ENCODE measurements at places on chromosomes 13 and 19. TPM values are rescaled to one million over a fixed set of nuclear protein-coding genes. Genes with fewer than 3 reads are reported as not detected.
A peak's percentile ranks its signal among the peaks of the same experiment; 100 is the strongest.

Gene ZNF317
- 52.4 TPM for total RNA-seq

Gene PCDH9
- total RNA-seq: 0.17 TPM

Gene C19orf12
- total RNA-seq: 29.3 TPM

Gene ADGRE3
- total RNA-seq: not detected

Gene PALM3
- not detected for total RNA-seq

Gene NDFIP2
- 3.7 TPM for total RNA-seq

Gene MEIOSIN
- total RNA-seq: not detected

- H3K27me3 ChIP-seq: no peaks in the 10 kb centered on the region
- H3K4me3 ChIP-seq: no peak overlapping the region
- H3K36me3 ChIP-seq: no peaks in the 10 kb centered on the region
- H3K4me1 ChIP-seq: no peaks in the 10 kb centered on the region
- no peak for DNase-seq
- H3K27ac ChIP-seq: no peak overlapping the region
Observed at GRCh38 chr13:28981530-28981929, 161.4 kb downstream of the MTUS2 start.

- H3K4me3 ChIP-seq: no peak overlapping the region
- DNase-seq: no peak
- peaks cover 59% of the 10 kb centered on the region for H3K27me3 ChIP-seq
- no peak overlapping the region for H3K27ac ChIP-seq
- peaks cover 10% of the 10 kb centered on the region for H3K4me1 ChIP-seq
Observed at GRCh38 chr13:94705081-94706030, 7.0 kb downstream of the SOX21 start.

- no peak overlapping the region for H3K4me3 ChIP-seq
- no peaks in the 10 kb centered on the region for H3K36me3 ChIP-seq
- no peak for DNase-seq
- H3K27me3 ChIP-seq: no peaks in the 10 kb centered on the region
- H3K27ac ChIP-seq: no peak overlapping the region
- no peaks in the 10 kb centered on the region for H3K4me1 ChIP-seq
Observed at GRCh38 chr19:32178401-32178800, 167.0 kb upstream of the ZNF507 start.

DNA sequence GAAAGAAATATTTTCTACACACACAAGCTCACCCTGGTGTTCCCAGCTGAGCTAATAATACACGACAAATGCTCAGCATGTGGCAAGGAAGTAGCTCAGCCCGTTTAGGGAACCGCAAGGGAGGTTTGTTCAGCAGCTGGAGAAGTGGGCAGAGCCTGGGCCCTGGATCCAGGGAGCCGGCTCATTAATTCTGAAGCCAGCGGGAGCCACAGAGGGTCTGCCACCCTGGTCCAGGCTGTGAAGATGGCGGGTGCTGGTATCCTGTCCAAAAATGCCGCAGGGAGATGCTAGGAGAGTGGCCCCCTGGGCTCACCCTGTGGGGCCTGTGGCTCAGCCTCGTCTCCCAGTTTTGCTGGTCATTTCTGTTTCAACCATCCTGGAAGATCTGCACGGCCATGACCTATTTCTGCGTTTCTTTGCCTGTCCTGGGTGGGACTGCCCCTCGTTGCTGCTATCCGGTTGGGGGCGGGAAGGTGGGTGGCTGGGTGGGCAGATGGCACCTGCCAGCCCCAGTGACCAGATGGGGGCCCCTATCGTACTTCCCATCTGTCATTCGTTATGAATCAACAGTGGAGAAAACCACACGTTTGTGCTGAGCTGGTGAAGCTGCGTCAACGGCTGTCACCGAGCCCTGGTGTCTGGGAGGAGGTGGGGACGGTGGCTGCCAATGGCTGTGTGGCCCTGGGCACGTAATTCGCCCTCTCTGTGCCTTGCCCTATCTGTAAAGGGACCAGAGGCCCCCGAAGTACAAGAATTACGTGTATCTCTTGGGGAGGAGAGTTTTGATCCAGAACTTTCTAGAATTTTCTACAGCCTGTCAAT lies 2.7 kb upstream of the GNA15 start:
- H3K27ac ChIP-seq: peak overlapping the region; percentile 69
- H3K4me3 ChIP-seq: peak overlapping the region; percentile 23
- peaks cover 41% of the 10 kb centered on the region for H3K4me1 ChIP-seq
- no peaks in the 10 kb centered on the region for H3K27me3 ChIP-seq
- DNase-seq: peak; percentile 94

DNA sequence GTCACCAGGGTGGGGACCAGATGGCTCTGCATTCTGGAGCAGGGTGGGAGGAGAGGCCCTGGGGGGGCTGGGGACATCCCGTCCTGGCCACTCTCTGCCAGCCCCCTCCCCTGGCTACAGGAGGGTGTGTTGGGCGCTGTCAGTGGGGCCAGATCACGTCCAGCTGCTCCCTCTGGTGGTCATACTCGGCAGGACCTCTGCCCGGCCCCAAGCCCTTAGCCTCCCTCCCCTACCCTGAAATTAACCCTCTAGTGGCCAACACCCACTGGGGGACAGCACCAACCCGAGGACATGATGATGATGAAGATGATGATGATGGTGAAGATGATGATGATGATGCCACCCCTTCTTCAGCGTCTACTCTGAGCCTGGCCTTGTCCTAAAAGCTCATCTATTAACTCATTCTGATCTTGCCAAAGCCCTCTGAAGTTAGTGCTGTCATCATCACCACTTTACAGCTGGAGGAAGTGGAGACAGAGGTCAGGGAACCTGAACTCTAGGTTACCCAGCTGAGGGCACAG lies 590 bp upstream of the LGI4 start:
- H3K4me1 ChIP-seq: peaks cover 1% of the 10 kb centered on the region
- no peak overlapping the region for H3K27ac ChIP-seq
- no peaks in the 10 kb centered on the region for H3K27me3 ChIP-seq
- DNase-seq: peak; percentile 66
- H3K4me3 ChIP-seq: no peak overlapping the region
- H3K36me3 ChIP-seq: no peaks in the 10 kb centered on the region

DNA sequence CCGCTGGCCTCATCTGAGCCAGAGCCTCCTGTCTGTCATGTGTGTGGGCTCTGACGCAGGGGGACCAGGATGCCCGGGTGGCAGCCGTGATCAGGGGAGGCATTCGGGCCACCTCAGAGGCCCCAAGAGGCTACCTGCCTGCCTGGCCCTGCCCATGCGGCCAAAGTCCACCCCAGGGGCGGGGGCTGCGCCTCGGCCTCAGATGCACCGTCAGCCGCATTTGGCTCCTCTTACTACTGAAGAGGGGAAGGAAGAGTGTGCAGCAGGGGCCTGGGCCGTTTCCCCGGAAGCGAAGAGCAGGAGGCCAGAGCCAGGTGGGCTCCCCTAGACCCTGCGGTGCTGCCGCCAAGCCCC lies 34.0 kb downstream of the C13orf46 start:
- no peaks in the 10 kb centered on the region for H3K27me3 ChIP-seq
- H3K4me3 ChIP-seq: no peak overlapping the region
- H3K4me1 ChIP-seq: no peaks in the 10 kb centered on the region
- peaks cover 3% of the 10 kb centered on the region for H3K36me3 ChIP-seq

DNA sequence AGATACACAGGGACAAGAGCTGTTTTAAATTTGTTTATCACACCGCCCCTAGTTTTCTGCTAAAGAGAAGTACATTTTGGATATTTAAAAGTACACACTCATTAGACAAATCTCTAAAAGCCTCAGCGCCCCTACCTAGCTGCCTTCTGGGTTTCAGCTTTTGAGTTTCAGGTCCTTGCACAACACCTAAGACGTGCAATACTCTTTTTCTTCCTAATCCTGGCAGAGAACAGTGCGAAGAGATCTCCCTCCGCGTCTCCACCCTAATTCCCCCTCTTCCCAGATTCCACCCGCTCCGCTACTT lies 421 bp upstream of the KLF5 start:
- H3K4me3 ChIP-seq: peak overlapping the region; percentile 60
- peaks cover 19% of the 10 kb centered on the region for H3K4me1 ChIP-seq
- no peaks in the 10 kb centered on the region for H3K36me3 ChIP-seq
- H3K27ac ChIP-seq: no peak overlapping the region

GRCh38 chr19:16136185-16136999 lies 7.1 kb upstream of the HSH2D start:
- no peaks in the 10 kb centered on the region for H3K27me3 ChIP-seq
- no peak overlapping the region for H3K4me3 ChIP-seq
- no peak overlapping the region for H3K27ac ChIP-seq
- peaks cover 7% of the 10 kb centered on the region for H3K4me1 ChIP-seq
- H3K36me3 ChIP-seq: peaks cover 27% of the 10 kb centered on the region

- peak; percentile 45 for DNase-seq
- H3K27ac ChIP-seq: no peak overlapping the region
- H3K4me1 ChIP-seq: peaks cover under 1% of the 10 kb centered on the region
- H3K27me3 ChIP-seq: no peaks in the 10 kb centered on the region
- H3K4me3 ChIP-seq: no peak overlapping the region
- no peaks in the 10 kb centered on the region for H3K36me3 ChIP-seq
Observed at GRCh38 chr19:46537136-46538097, 41.8 kb upstream of the PNMA8B start.

DNA sequence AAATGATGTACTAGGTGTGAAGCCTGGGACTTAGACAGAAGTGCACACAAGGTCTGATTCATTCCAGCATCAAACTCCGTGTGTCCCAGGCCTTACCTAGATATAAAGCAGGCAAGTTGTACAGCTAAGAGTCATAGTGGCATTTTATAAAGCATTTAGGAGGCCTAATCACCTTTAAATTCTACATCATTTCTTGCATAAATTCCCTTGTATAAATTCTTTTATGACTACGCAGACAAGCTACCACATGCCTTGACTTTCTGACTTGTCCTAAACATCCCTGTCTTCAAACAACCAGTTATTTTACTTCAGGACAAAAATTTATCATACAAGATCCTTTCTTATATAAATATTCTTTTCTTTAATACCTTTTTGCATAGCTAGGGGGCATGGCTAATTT lies 22.5 kb downstream of the TMEM255B start:
- no peaks in the 10 kb centered on the region for H3K4me1 ChIP-seq
- peaks cover 4% of the 10 kb centered on the region for H3K27me3 ChIP-seq
- no peaks in the 10 kb centered on the region for H3K36me3 ChIP-seq
- H3K27ac ChIP-seq: no peak overlapping the region
- no peak overlapping the region for H3K4me3 ChIP-seq

DNA sequence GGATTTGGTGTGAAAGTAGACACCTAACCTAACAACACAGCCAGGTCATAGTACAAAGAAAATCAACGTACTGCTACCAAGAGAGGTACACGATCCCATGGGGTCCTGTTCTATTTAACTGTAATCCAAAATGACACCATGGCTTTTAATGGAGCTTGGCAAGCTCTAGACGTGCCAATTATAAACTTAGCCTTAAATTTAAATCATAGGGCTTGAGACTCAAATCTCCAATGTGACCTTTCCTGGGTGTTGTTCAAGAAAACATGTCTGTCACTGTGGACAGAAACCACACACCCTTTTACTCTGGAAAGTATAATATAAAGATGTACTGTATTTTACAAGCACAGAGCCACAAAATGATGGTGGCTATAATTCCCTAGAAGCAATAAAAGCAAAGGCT lies 299.3 kb downstream of the ENOX1 start:
- no peak overlapping the region for H3K4me3 ChIP-seq
- DNase-seq: no peak
- no peak overlapping the region for H3K27ac ChIP-seq

- H3K4me3 ChIP-seq: no peak overlapping the region
- H3K27ac ChIP-seq: no peak overlapping the region
- H3K4me1 ChIP-seq: no peaks in the 10 kb centered on the region
- no peak for DNase-seq
Observed at GRCh38 chr19:17766543-17767131, 15.4 kb downstream of the FCHO1 start.

DNA sequence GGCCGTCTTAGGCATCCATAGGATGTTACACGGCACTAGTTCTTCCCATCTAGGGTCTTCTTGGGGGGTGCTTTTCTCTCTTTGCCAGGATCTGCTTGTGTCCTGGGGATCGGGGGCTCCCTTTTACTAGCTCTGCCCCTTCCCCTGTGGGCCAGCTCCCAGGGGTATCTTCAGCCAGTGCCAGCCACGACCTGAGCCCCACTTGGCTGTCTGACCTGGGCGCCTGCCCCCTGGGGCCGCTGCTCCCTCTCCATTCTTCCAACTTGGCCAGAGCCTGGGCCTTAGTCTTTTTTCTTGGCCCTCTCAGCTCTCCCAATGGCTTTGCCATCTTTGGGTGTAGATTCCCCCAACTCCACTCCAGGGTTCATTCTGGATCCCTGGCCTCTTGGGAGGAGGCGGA lies 3.1 kb downstream of the PRKACA start:
- no peak for DNase-seq
- no peak overlapping the region for H3K4me3 ChIP-seq
- no peak overlapping the region for H3K27ac ChIP-seq
- peaks cover 50% of the 10 kb centered on the region for H3K4me1 ChIP-seq
- no peaks in the 10 kb centered on the region for H3K27me3 ChIP-seq

DNA sequence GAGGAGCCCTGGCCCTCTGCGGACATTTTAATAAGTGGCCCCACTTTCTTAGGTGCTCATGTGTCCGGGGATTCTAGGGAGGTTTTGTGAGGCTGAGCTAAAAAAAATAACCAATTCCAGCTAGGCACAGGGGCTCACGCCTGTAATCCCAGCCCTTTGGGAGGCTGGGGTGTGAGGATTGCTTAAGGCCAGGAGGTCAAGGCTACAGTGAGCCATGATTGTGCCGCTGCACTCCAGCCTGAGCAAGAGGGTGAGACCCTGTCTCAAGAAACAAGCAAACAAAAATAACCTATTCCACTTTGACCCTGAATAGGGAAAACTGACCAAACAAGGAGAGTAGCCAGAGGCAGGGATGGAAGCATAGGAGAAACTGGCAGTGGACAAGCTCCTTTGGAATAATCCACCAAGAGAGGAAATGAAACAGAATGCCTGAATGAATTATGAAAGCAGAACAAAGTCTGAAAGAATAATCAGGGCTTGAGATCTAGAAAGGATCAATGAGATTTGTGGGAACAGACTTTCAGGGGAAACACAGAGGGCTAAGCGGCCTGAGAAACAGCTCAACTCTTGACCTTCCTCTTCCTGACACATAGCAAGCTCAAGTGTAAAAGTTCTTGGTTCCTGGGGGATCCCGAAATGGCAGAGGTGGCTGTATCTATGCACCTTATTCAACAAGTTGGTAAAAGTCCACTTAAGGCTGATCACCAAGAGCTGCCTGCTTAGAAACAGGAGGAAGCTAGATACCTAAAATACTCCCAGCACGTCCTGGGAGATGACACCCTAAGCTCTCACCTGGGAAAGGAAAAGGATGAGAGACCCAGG lies 30.1 kb upstream of the FFAR2 start:
- peaks cover 10% of the 10 kb centered on the region for H3K27me3 ChIP-seq
- no peak for DNase-seq
- H3K27ac ChIP-seq: no peak overlapping the region
- no peaks in the 10 kb centered on the region for H3K4me1 ChIP-seq
- no peaks in the 10 kb centered on the region for H3K36me3 ChIP-seq

- H3K36me3 ChIP-seq: no peaks in the 10 kb centered on the region
- no peak for DNase-seq
- no peaks in the 10 kb centered on the region for H3K27me3 ChIP-seq
- H3K4me3 ChIP-seq: no peak overlapping the region
- no peaks in the 10 kb centered on the region for H3K4me1 ChIP-seq
Observed at GRCh38 chr13:33146843-33147611, 130.8 kb downstream of the KL start.

- no peak overlapping the region for H3K27ac ChIP-seq
- H3K4me1 ChIP-seq: peaks cover 14% of the 10 kb centered on the region
- no peaks in the 10 kb centered on the region for H3K27me3 ChIP-seq
- no peak overlapping the region for H3K4me3 ChIP-seq
Observed at GRCh38 chr19:13212759-13213330, 62.6 kb downstream of the IER2 start.
